ENCODE measurements at places on chromosomes 3 and 15.

DNA sequence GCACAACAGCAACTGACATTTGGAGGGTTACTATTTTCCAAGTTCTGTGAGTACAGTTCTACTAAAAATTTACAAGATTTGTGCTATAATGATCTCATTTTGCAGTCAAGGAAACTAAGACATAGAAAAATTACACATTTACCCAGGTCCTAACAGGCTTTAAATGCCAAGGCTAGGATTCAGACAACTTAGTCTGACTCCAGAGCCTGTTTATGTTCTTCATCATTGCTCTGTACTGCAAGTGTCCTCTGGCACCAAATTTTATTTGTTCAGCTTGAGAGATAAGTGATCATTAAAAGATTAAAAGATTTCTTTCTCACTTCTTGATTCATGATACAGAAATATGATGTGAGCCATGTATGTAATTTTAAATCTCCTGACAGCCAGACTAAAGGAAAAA is 290.8 kb downstream of the UBE2E2 start:
- DNase-seq: no peak

DNA sequence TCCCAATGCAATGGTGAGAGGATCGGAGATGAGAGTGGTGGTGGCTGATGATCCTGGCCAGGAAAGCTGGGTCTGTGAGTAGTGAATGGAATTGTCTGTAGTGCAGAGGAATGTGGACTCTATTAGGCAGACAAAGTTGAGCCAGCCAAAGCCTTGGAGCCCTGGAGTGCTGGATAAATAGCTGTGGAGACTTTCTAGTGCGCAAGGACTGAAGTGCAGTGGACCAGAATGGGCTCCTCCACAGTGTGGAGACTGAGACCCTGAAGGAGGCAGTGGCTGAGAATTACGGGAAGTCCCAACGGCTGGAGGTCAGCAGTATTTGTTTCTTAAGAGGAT is 874 bp downstream of the ZNF662 start:
- DNase-seq: no peak

DNA sequence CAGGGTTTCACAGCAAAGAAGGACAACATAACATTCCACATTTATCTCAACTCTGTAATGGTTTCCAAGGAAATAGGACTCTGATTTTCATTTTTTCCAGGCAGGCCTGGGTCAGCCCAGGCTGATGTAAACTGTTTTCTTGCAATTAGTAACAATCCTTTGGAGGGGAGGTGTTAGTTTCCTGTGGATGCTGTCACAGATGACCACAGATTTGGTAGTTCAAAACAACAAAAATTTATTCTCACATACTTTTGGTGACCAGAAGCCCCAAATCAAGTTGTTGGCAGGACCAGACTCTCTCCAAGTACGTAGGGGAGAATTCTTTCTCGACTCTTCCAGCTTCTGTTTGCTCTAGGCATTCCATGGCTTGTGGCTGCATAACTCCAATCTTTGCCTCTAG is 88.0 kb downstream of the EDEM1 start:
- DNase-seq: no peak

GRCh38 chr15:69790632-69791031 is 307.1 kb downstream of the TLE3 start:
- no peak for DNase-seq

- no peak for DNase-seq
Observed at GRCh38 chr3:39716849-39717248, 92.6 kb upstream of the MYRIP start.

- DNase-seq: no peak
Observed at GRCh38 chr15:64000183-64000951, 45.9 kb downstream of the DAPK2 start.

GRCh38 chr15:25797936-25798901 is 64.9 kb downstream of the ATP10A start:
- DNase-seq: no peak

GRCh38 chr3:9161298-9161697 is 88.1 kb downstream of the SRGAP3 start:
- DNase-seq: no peak

DNA sequence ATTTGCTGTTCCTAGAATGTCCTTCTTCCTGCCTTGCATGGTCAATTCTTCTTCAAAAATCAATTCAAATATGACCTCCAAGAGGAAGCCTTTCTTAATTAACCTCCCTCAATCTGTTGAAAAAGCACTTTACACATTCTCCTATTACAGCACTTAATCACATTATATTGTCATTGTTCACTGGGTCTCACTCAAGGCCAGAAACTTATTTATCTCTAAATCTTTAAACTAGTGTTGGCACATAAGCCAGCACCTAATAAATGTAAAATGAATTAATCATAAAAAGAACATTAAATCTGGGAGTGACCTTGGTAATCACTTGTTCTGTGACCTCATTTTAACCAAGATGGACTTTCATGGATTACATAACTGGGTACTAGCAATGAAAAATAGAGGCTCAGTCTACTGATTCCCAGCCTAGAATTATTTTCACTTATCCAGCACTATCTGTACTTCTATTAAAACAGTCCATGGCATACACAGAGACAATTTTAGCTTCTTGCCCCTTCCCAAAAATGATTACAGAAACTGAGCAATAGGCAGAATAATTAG is 22.1 kb downstream of the MSL2 start:
- no peak for DNase-seq

DNA sequence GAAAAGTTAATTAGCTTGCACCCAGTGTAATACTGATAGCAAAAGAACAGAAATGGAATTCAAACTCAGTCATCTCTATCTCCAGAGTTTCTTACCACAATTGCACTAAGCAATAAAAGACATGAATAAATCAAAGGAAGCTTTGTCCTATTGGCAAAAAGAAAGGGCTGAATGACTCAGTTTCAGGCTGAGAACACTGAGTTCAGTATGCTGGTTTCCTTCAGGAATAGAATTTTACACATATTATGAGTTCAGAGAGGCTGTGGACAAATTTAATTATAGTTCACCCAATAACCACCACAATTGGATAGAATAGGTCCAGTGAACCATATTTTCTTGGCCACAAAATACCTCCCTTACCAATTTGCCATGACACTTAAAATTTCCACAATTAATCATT is 249.7 kb downstream of the KCNMB2 start:
- DNase-seq: no peak

DNA sequence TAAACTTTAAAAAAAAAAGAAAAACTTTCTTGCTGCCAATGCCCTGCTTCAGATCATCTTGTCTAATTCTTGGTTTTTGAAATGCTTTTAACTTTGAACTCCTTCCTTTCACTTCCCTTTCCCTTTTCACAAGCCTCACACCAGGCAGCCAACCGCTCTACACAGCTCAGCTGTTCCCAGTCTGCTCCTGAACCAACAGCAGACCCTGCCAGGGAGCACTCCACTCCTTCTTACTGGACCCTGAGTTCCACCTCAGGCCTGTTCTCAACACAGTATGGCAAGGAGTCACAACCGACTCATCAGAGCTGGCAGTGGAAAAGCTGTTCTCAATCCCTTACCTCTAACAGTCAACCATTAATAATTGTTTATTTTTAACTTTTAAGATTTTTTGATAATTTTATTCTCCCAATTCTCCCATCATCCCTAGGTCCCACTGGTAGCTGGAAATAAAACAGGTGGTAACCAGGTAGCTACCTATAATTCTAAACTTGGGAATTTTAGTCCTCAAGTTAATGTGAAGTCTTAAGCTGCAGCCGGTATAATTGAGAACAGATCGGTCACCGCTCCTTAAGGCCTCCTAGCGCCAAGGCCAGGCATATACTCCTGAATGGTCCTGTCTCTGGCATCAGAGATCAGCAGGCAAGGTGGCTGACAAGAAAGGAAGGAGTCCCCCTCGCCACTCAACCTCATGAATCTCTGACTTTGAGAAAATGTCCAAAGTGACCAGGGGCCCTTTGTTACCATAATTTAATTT is 43.9 kb downstream of the BOC start:
- DNase-seq: peak; percentile 23

DNA sequence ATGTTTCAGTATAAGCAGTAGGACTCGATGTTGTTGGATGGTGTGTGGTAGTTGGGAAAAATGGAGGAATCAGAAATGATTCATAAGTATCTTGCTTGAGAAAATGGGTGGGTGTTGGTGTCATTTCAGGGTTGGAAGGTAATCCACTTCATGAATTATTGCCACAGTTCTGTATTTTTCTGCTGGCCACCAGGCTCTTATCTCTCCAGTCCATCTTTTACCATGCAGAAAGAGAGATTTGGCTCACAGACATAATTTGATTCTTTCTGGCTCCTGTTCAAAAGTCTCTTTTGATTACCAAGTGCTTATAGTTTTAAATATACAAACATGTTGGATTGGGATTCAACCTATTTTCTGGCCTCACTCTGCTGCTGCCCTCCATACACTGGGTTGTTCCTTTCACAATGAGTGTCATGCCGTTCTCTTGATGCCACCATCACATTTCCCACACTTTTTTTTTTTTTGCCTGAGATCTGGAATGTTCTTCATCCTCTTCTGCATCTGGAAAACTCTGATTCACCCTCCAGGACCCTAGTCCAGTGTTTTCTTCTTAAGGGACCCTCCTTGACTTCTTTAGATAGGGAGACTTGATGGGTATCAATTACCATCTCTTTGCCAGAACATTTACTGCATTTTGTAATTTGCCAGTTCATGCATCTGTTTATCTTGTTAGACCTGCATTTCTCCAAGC is 69.4 kb upstream of the GAP43 start:
- no peak for DNase-seq

DNA sequence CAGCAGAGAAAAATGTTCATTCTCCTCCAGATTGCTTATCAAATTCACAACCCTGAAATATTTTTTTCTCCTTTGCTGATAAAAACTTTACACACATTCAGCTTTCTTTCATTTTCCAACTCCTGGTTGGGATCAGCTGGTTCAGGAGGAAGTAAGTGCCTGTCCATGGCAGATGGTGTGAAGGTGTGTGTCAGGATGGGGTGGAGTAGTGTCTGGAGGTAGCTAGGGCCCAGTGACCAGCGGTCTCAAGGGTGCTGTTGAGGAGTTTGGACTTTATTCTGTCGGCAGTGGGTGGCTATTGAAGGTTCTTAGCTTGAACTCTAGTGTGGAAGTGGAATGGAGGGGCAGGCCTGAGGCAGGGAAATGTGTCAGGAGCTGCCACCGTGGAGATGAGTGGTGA is 46.9 kb upstream of the PTPN23 start:
- DNase-seq: no peak

DNA sequence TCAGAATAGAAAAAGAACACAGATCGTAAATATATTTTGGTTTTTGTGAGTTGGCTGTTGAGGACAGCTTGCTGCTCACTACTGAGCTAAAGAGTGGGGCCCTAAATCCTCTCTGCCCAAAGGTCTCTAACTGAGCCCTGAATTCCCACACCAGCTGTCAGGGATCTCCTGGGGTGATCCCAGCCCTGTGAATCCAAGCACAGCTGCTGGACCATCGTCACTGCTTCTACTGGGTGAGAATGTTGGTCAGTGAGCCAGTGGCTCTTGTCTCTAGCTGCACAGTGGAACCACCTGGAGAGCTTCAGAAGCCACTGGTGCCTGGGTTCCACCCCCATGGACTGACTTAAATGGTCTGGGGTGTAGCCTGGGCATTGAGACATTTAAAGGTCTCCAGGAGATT is 90.5 kb upstream of the IL12A start:
- no peak for DNase-seq

- no peak for DNase-seq
Observed at GRCh38 chr3:69144631-69145245, 22.3 kb upstream of the LMOD3 start.

GRCh38 chr3:134009345-134010000 is 20.3 kb downstream of the SLCO2A1 start:
- no peak for DNase-seq

DNA sequence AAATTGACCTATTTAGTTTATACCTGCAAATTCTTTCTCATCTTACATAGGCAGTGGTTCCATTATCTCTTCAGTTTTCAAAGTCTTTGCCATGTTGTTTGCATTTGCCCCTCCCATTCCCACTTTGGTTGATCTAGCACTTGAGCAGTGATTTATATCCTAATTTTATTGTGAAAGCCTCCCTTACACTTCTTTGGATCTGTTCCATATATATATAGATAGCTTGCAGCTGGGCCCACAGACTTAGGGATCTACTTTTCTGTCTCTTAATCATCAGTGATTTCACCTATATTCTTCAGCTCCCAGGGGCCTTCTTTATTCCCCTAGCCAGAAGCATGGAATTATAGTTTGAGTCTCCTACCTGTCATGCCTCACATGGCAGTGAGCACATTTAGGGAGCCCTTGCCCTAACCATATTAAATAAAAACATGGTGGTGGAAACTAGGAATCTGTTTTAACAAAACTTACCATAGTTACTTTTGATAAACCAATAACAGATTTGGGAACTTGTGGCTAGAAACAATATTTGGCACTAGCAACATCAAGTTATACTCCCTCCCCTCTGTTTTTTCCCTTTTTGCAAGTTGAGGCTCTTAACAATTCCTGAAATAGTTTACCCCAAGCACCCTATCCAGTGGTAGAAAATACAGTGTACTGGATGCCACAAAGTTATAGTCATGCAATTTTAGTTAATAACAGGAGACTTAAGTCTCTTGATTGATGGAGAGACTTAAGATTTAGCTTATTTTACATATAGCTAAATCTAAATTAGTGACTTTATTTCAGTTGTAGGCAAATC is 41.7 kb downstream of the ARIH1 start:
- no peak for DNase-seq

- no peak for DNase-seq
Observed at GRCh38 chr3:29822071-29822470, 541.2 kb downstream of the RBMS3 start.

DNA sequence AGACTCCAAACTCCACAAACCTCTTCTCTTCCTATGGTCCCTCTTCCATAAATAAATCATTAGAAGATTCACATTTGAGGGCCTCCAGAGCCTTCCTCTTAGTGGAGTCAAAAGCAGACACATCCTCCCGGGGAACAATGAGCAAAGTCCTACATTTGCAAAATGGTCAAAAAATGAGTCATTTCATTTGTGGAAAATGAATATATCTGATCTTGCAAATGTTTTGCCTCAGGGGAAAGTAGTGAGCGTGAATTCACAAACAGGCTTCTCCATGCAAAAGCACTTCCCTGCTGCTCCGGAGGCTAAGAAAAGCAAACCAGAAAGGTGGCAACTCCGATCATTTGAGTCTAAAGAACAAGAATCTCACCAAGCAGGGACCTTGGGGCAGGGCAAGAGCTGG is 86.7 kb upstream of the IQSEC1 start:
- no peak for DNase-seq

- no peak for DNase-seq
Observed at GRCh38 chr3:158668506-158668905, 3.9 kb downstream of the LXN start.

DNA sequence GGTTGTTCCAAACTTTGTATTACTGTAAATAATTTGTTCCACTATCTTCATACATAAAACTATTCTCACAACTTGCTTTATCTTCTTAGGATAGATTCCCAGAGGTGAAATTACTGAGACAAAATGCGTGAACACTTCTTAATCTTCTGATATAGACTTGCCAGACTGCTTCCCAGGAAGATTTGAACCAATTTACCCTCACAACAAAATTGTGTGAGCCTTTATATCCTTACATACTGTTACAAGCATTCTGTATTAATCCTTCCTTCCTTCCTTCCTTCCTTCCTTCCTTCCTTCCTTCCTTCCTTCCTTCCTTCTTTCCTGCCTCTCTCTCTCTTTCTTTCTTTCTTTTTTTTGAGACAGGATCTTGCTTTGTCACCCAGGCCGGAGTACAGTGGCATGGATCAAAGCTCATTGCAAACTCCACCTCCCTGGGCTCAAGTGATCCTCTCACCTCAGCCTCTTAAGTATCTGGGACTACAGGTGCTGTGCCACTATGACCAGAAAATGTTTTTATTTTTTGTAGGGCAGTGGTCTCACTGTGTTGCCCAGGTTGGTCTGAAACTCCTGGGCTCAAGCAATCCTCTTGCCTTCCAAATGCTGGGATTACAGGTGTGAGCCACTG is 57.1 kb upstream of the SSR3 start:
- no peak for DNase-seq

Measured in nucleus accumbens (tissue), 56 donors.